ENCODE measurements at places on chromosomes 7 and 10.

DNA sequence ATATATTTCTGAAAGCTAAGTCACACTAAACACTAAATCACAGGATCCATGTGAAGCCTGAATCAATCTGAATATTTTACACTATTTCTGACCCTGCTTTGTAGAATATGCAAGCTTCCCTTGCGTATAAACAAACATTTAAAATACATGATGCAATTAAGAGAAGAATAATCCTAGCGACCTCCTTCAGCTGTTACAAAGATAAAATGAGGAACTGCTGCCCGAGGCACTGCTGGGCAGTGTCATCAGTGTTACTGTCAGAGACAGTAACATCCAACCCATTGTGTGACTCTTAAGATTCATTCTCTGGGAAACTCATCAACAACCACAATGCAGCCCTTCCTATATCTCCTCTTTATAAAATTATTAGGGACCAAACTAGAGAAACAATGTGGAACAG is 61.6 kb downstream of the COBL start:
- no peaks in the 10 kb centered on the region for H3K4me1 ChIP-seq
- DNase-seq: no peak
- no peaks in the 10 kb centered on the region for H3K36me3 ChIP-seq
- no peak overlapping the region for H3K4me3 ChIP-seq
- H3K27me3 ChIP-seq: no peaks in the 10 kb centered on the region
- no peak overlapping the region for H3K27ac ChIP-seq

DNA sequence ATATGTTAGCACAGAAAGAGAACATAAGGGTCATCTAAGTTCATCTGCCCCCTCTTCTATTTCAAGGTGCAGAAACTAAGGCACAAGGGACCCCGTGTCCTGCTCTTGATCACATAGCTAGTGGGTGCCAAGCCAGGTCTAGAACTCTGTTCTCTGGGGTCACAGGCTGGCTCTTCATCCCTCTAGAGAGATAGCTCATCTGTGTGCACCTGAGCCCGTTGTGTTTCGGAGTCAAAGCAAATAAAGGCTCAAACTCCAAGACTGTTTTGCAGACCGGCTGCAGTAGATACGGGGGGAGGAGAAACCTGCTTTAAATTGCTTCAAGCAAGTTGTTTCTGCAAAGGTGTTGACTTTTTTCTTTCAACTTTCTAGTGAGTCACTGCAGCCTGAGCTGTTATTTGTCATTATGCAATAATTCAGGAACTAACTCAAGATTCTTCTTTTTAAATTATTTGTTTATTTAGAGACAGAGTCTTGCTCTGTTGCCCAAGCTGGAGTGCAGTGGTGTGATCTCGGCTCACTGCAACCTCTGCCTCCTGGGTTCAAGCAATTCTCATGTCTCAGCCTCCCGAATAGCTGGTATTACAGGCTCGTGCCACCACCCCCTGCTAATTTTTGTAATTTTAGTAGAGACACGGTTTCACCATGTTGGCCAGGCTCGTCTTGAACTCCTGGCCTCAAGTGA is 6.5 kb downstream of the BLVRA start:
- peak overlapping the region; percentile 76 for H3K27ac ChIP-seq
- no peaks in the 10 kb centered on the region for H3K36me3 ChIP-seq
- peak overlapping the region; percentile 77 for H3K4me3 ChIP-seq
- H3K27me3 ChIP-seq: no peaks in the 10 kb centered on the region

- no peak for DNase-seq
- H3K27me3 ChIP-seq: no peaks in the 10 kb centered on the region
- H3K4me3 ChIP-seq: no peak overlapping the region
- no peak overlapping the region for H3K27ac ChIP-seq
- no peaks in the 10 kb centered on the region for H3K4me1 ChIP-seq
These were observed 24.8 kb upstream of the FFAR4 start for GRCh38 chr10:93541402-93542357.

- no peaks in the 10 kb centered on the region for H3K27me3 ChIP-seq
- H3K27ac ChIP-seq: no peak overlapping the region
- DNase-seq: no peak
- no peaks in the 10 kb centered on the region for H3K4me1 ChIP-seq
- H3K4me3 ChIP-seq: no peak overlapping the region
These were observed 124.6 kb downstream of the LRRN3 start for GRCh38 chr7:111215550-111215949.

DNA sequence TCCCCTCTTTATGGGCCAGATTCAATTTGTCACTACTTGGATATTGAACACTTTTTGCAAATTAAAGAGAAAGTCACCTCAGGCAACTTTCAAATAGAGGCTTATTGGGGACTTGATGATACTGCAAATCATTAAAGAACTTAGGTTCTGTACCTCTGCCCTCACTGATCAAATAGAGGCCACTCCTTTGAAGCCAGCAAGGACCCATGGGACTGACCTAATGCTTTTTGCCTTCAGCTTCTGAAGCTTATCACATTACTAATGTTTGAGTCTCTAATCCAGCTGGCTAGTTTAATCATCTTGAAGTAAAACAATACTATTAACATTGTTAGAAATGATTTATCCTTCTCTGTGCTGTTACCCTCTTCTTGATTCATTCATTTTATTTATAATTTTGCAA is 93.0 kb upstream of the ZNF800 start:
- H3K36me3 ChIP-seq: no peaks in the 10 kb centered on the region
- H3K27me3 ChIP-seq: no peaks in the 10 kb centered on the region
- H3K4me3 ChIP-seq: no peak overlapping the region
- H3K27ac ChIP-seq: no peak overlapping the region

DNA sequence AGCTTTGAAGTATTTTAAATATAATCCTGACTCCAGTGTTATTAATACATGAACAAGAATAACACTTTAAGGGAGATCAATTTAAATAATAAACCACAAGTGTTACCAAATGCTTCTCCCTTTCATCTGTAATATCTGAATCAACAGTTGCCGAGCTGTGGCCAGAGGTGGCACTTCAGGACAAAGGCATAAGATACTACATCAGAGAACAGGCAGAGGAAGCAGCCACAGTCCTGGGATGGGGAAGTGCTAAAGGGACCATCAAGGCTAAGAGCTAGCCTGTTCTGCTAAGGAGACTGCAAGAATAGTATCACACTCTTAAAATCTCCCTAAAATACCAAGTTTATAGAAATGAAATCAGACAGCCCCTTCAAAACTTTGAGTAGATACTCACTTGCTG is 378.2 kb upstream of the PRKCQ start:
- no peak overlapping the region for H3K27ac ChIP-seq
- no peaks in the 10 kb centered on the region for H3K36me3 ChIP-seq
- H3K4me1 ChIP-seq: no peaks in the 10 kb centered on the region

- H3K27me3 ChIP-seq: no peaks in the 10 kb centered on the region
- H3K36me3 ChIP-seq: no peaks in the 10 kb centered on the region
- H3K4me1 ChIP-seq: peaks cover 5% of the 10 kb centered on the region
- no peak overlapping the region for H3K4me3 ChIP-seq
- DNase-seq: no peak
These were observed 182.5 kb upstream of the PRSS58 start for GRCh38 chr7:142440219-142440905.

DNA sequence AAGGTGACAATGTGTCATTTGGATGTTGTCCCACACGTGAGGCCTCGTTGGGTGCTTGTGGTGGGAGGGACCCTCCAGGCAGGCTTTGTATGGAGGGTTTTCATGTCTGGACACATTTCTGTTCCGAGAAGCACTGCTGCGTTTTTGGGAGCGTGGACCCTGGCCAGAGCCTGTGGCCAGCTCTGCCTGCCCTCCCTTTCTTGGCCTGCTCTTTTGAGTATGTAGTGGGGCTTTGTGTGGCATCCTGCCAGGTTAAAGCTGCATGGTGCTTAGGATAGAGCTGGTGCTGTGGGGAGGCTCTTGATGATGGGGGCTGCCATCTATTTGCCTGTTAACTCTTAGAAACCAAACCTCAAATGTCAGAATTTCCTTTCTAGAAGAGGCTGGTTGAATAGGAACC is 45.7 kb downstream of the GLRX3 start:
- H3K27ac ChIP-seq: no peak overlapping the region
- no peak for DNase-seq
- no peaks in the 10 kb centered on the region for H3K4me1 ChIP-seq
- H3K36me3 ChIP-seq: peaks cover 16% of the 10 kb centered on the region
- H3K27me3 ChIP-seq: no peaks in the 10 kb centered on the region
